ENCODE measurements at places on chromosomes 6 and 20. TPM values are rescaled to one million over a fixed set of nuclear protein-coding genes. Genes with fewer than 3 reads are reported as not detected.

PSMB9 gene
- total RNA-seq: 1.4 TPM

DNA sequence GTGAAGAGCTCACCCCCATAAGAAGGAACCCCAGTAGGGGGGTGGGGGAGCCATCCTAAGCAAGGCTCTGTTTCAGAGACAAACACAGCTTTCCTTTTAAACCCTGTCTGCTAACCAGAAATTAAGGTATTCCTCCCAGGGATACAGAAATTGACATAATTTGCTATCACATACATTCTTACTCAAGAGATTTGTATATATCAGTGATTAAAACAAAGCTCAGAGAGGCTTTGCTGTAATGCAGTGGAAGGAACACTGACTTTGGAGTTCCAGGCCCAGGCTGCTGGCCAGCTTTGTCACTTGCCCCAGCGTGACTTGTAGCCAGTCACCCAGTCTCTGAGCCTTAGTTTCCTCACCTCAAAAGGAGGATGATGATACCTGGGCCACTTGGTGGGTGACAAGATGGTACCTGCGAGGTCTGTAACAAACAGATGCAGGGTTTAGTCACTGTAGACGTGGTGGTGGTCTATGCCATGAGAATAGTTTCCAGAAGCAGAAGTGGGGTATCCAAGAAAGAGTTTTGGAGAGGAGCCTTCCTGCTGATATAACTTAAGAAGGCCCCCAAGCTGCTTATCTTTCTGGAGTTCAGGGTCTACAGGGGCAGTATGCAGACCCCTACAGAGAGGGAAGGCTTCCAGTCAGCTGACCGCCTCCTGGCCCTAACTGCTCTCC is 3.2 kb upstream of the FOXF2 start:
- H3K27me3 ChIP-seq: peaks cover 82% of the 10 kb centered on the region
- no peak overlapping the region for H3K27ac ChIP-seq
- no peak overlapping the region for H3K4me3 ChIP-seq
- no peak for DNase-seq
- no peaks in the 10 kb centered on the region for H3K36me3 ChIP-seq

VSTM2L gene
- 2.4 TPM for total RNA-seq

- peaks cover 8% of the 10 kb centered on the region for H3K4me1 ChIP-seq
- no peak for DNase-seq
- H3K27me3 ChIP-seq: no peaks in the 10 kb centered on the region
These were observed 17.3 kb downstream of the SNX5 start for GRCh38 chr20:17951323-17951722.

- no peak overlapping the region for H3K27ac ChIP-seq
- no peaks in the 10 kb centered on the region for H3K36me3 ChIP-seq
- no peak for DNase-seq
- H3K27me3 ChIP-seq: no peaks in the 10 kb centered on the region
- no peak overlapping the region for H3K4me3 ChIP-seq
- H3K4me1 ChIP-seq: no peaks in the 10 kb centered on the region
These were observed 39.8 kb downstream of the PRR18 start for GRCh38 chr6:166268431-166268830.

DNA sequence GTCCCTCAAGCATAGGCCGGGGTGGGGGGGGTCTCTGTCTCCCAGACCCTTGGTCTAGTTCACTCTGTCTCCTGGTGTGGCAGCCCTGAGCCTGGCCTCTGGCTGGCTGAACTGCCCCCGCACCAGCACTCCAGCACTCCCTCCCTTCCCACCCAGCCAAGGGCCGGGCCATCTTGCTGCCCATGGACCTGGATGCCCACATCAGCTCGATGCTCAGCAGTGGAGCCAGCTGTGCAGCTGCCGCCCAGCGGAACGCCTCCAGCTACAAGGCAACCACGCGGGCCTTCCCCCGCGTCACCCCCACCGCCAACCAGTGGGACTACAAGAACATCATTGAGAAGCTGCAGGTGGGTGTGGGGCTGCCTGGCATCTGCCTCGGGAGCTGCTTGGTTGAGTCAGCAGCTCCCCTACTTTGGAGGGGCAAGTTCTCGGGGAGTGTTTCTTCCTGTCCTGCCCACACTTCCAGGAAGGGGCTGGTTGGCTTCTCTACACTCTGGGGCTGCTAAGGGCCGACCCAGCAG is 28.4 kb downstream of the UQCC2 start:
- H3K27ac ChIP-seq: no peak overlapping the region
- DNase-seq: no peak
- no peaks in the 10 kb centered on the region for H3K27me3 ChIP-seq
- no peaks in the 10 kb centered on the region for H3K4me1 ChIP-seq
- H3K36me3 ChIP-seq: no peaks in the 10 kb centered on the region

MYLIP gene
- 17.9 TPM for total RNA-seq

GRCh38 chr6:36677753-36678487 is 594 bp upstream of the CDKN1A start:
- no peaks in the 10 kb centered on the region for H3K27me3 ChIP-seq
- H3K4me3 ChIP-seq: peak overlapping the region; percentile 97
- peaks cover 3% of the 10 kb centered on the region for H3K36me3 ChIP-seq
- H3K27ac ChIP-seq: peak overlapping the region; percentile 99
- no peak for DNase-seq

CCDC170 gene
- 0.04 TPM for total RNA-seq

STX11 gene
- total RNA-seq: 5.2 TPM

- H3K4me3 ChIP-seq: peak overlapping the region; percentile 34
- H3K4me1 ChIP-seq: no peaks in the 10 kb centered on the region
- H3K27me3 ChIP-seq: peaks cover 7% of the 10 kb centered on the region
- no peaks in the 10 kb centered on the region for H3K36me3 ChIP-seq
These were observed 26.0 kb downstream of the GPX6 start for GRCh38 chr6:28489366-28490204.

KCNB1 gene
- 6.6 TPM for total RNA-seq

DNA sequence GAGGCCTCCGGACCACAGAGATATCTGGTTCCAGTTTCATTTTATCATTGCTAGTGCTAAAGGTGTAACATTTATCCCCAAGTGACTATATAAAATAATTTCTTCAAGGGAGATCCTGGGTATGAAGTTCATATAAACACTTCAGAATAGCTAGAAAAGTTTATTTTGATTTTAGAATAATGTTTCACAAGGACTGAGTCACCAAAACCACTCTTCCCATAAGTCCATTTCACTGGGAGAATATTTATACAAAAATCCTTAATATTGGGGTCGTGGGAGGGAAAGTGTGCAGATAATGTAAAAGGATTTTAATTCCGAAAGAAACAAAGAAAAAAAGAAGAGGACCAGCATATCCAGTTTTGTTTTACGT is 128.1 kb downstream of the ISM1 start:
- H3K4me1 ChIP-seq: no peaks in the 10 kb centered on the region
- no peaks in the 10 kb centered on the region for H3K27me3 ChIP-seq
- DNase-seq: no peak
- no peak overlapping the region for H3K4me3 ChIP-seq
- H3K27ac ChIP-seq: no peak overlapping the region

ADGRF1 gene
- not detected for total RNA-seq

DNA sequence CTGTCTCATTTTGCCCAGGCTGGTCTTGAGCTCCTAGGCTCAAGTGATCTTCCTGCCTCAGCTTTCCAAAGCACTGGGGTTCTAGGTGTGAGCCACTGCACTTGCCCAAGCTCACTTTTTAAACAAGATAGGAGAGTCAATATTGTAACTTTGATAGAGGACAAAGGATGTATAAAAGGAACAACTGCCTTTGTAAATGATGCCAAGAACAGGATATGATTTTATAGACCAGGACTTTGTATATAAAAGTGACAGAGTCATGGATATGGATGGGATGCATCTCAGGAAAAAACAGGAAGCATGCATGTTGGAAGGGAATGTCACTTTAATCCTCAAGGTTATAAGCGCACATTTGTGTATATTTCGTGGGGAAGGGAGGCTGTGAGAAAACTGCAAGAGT is 338.4 kb downstream of the PRL start:
- H3K36me3 ChIP-seq: no peaks in the 10 kb centered on the region
- no peak for DNase-seq
- H3K27ac ChIP-seq: no peak overlapping the region
- peaks cover 13% of the 10 kb centered on the region for H3K4me1 ChIP-seq
- H3K4me3 ChIP-seq: no peak overlapping the region
- H3K27me3 ChIP-seq: no peaks in the 10 kb centered on the region

LAMA5 gene
- total RNA-seq: 24.0 TPM

DNA sequence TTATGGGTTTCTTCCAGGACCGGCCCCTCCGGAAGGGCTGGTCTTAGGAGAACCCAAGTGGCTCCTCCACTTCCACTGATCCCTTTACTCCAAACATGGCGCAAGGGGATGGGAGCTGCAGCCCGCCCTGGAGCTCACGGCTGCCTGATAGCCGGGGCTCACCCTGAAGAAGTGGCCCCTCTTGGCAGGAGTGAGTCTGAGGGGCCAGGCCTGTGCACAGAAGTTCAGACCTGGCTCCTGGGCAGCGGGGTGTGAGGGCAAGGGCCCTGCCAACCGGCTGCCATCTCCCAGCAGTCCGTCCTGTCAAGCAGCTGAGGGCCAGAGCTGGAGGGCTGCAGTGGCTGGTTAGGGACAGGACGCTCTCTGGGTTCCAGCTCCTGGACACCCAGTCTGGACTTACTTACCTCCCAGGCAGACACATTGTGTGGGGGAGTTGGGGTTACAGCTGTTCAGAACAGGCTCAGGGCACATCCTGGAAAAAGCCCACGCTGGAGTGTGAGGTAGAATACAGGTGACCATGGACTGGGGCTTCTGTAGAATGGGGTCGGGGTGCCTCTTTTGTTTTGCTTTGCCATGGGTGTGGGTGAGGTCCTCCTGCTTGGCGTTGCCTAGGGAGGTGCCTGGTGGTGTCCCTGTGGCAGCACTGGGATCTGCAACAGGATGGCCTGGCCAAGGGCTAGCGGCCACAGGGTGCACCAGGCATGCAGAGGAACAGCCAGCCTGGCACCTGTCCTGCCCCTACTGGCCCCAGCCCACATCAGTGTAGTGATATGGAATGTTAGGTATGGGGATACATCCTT is 88.4 kb downstream of the ASXL1 start:
- no peak overlapping the region for H3K27ac ChIP-seq
- H3K36me3 ChIP-seq: peaks cover 7% of the 10 kb centered on the region
- peaks cover 11% of the 10 kb centered on the region for H3K4me1 ChIP-seq
- DNase-seq: no peak

OPRL1 gene
- 0.10 TPM for total RNA-seq

DNA sequence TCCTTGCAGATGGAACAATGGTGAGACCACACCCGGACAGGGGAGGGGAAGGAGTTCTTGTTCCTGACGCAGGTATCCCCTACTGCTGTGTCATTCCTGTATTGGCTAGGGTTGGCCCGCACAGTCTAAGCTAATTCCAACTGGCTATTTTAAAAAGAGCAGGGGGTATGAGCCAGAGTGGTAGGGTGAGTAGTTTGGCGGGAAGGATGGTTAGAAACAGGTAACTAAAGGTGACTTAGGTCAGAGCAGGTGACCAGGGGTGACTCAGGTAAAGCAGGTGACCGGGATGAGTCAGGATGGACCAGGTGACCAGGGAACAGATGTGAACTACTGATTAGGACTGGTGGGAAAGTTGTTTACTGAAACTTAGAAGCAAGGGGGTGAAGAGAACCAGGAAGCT is 58.0 kb downstream of the ZNF292 start:
- peaks cover 4% of the 10 kb centered on the region for H3K36me3 ChIP-seq
- H3K27ac ChIP-seq: no peak overlapping the region
- peaks cover 28% of the 10 kb centered on the region for H3K4me1 ChIP-seq
- no peaks in the 10 kb centered on the region for H3K27me3 ChIP-seq
- H3K4me3 ChIP-seq: no peak overlapping the region
- DNase-seq: no peak

RCAN2 gene
- total RNA-seq: 48.3 TPM

SMIM26 gene
- 203 TPM for total RNA-seq

DNA sequence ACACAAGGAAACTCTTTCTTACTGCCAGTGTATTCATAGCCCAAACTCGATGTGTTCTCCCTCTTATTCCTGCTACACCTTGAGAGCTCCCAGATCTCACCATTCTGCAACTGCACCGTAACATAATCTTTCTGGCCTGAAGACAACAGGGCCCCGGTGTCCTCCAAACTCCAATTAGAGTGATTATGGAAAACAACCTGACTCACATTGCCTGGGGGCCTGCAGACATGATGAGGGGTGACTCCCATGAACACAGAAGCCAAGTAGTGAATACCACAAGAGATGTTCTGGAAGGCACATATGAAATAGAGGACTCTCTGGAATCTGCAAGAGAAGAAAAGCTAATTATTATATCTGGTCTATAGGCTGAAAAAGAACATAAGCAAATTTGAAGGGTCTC is 19.7 kb downstream of the SLC22A16 start:
- H3K27me3 ChIP-seq: no peaks in the 10 kb centered on the region
- H3K27ac ChIP-seq: no peak overlapping the region
- DNase-seq: no peak
- H3K4me3 ChIP-seq: no peak overlapping the region

DNA sequence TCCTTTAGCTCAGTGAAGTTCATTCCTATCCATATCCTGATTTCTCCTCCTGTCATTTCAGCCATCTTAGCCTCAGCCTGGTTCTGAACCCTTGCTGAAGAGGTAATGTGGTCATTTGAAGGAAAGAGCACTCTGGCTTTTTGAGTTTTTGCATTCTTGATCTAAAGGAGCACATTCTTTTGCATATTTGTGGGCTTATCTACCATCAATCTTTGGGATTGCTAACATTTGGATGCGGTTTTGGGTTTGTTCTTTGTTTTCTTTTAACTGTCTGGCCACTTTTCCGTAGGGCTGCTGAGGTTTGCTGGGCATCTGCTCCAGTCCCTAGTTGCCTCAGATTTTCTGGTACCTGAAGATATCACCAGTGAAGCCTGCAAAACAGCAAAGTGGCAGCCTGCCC is 238.3 kb downstream of the EPM2A start:
- DNase-seq: no peak
- no peaks in the 10 kb centered on the region for H3K4me1 ChIP-seq
- no peak overlapping the region for H3K27ac ChIP-seq
- no peak overlapping the region for H3K4me3 ChIP-seq
- no peaks in the 10 kb centered on the region for H3K36me3 ChIP-seq

GDAP1L1 gene
- not detected for total RNA-seq

MATN4 gene
- not detected for total RNA-seq

DNA sequence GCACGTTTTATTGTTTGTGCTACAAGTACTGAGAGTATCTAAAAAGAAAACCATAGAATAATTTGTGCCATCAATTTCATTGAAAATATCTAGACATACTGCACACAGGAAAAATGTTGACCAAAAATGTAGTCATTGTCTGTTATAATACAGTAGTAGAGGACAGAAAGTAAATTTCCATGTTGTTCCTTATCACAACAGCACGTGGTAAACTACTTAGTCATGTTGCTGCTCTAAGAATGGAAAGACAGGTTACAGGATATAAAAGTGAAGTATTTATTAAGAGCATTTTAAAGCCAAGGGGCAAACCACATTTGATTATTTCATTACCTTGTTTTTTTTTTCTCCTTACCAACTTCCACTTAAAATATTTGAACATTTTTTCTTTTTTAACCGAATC is 89.0 kb upstream of the CEP85L start:
- H3K4me1 ChIP-seq: peaks cover 26% of the 10 kb centered on the region
- H3K4me3 ChIP-seq: no peak overlapping the region
- no peak for DNase-seq
- no peaks in the 10 kb centered on the region for H3K27me3 ChIP-seq

GRCh38 chr20:36439040-36439730 is 102.1 kb upstream of the MYL9 start:
- DNase-seq: no peak
- no peaks in the 10 kb centered on the region for H3K36me3 ChIP-seq
- no peak overlapping the region for H3K27ac ChIP-seq
- H3K4me3 ChIP-seq: no peak overlapping the region

SLC2A10 gene
- total RNA-seq: 2.5 TPM

- no peak overlapping the region for H3K27ac ChIP-seq
- H3K27me3 ChIP-seq: no peaks in the 10 kb centered on the region
- no peak overlapping the region for H3K4me3 ChIP-seq
These were observed 171.7 kb downstream of the CLIC5 start for GRCh38 chr6:45843848-45844521.

All from gastrocnemius medialis (tissue), 4 donors.